Natural killer cell (primary cell): ENCODE measurements at places on chromosomes 1 and 21.

GRCh38 chr1:58983633-58984245 lies 199.9 kb upstream of the JUN start:
- no peak overlapping the region for H3K27ac ChIP-seq
- H3K36me3 ChIP-seq, result no peaks in the 10 kb centered on the region
- no peak overlapping the region for H3K4me3 ChIP-seq
- H3K4me1 ChIP-seq, result peaks cover 17% of the 10 kb centered on the region

- H3K4me1 ChIP-seq, result no peaks in the 10 kb centered on the region
- H3K4me3 ChIP-seq, result no peak within 1 kb of the TSS
- no peaks in the 10 kb centered on the region for H3K36me3 ChIP-seq
- H3K27me3 ChIP-seq, result peaks cover 2% of the 10 kb centered on the region
- DNase-seq, result no peak
These were observed at the start of gene TDRD5 for GRCh38 chr1:179591592-179592580. TDRD5 (plus strand) TSS chr1:179591832; CDS start chr1:179592616, 784 bp downstream.

DNA sequence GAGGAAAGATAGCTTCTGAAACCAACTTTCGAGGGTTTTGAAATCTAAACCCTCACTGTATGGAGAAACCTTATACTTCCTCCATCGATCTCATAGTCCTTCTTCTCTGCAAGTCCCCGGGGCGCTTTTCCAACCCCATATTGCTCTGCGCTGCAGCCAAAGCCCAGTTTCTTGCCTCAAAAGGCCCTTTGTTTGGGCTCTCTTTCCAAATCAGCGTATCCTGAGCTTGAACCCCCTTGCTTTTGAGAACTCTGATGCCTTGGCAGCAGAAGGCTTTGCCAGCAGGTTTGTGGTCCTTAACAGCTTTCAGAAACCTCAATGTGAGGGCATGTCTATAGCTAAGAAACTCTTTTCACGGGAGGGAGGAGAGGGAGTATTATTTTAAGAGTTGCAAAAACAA lies 21.6 kb downstream of the PLPP3 start:
- no peaks in the 10 kb centered on the region for H3K4me1 ChIP-seq
- no peaks in the 10 kb centered on the region for H3K27me3 ChIP-seq
- H3K27ac ChIP-seq, result no peak overlapping the region
- no peak overlapping the region for H3K4me3 ChIP-seq
- no peaks in the 10 kb centered on the region for H3K36me3 ChIP-seq

DNA sequence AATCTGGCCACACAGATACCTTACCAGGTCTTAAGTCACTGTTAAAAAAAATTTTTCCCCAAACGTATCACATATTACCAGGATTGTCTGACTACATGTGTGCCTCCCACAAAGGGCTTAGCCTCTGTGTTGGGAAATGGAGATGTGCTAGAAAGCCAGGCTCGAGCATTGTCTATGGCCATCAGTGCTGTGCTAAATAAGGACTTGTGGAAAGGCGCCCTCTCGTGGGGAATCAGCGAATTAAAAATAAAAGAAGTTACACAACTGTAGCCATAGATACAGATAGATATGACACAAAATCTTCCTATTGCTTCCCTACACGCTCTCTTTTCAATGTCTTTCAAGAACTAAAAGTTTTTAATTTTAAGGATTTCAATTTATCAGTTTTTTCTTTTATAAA lies 47.5 kb upstream of the CRNN start:
- no peak overlapping the region for H3K27ac ChIP-seq
- DNase-seq, result peak; percentile 86
- H3K27me3 ChIP-seq, result peaks cover 6% of the 10 kb centered on the region

DNA sequence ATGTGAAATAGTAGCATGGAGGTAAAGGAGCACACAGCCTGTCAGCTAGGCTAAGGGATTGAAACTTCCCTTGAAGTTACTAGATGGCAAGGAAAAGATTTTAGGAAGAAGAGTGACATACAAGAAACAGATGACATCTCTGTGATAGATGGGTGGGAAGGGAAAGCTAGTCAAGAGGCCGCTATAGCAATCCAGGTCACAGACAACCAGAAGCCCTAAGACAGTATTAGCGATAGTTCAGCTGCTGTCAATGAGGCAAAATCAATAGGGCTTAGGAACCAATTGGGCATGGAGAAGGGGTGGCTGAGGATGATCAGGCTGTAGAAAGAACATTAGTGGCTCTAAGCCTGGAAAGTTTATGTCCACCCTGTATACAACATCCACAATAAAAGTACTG lies 111.1 kb downstream of the GLUL start:
- H3K4me1 ChIP-seq, result no peaks in the 10 kb centered on the region
- no peak overlapping the region for H3K27ac ChIP-seq
- DNase-seq, result no peak
- no peak overlapping the region for H3K4me3 ChIP-seq
- no peaks in the 10 kb centered on the region for H3K36me3 ChIP-seq
- H3K27me3 ChIP-seq, result no peaks in the 10 kb centered on the region

DNA sequence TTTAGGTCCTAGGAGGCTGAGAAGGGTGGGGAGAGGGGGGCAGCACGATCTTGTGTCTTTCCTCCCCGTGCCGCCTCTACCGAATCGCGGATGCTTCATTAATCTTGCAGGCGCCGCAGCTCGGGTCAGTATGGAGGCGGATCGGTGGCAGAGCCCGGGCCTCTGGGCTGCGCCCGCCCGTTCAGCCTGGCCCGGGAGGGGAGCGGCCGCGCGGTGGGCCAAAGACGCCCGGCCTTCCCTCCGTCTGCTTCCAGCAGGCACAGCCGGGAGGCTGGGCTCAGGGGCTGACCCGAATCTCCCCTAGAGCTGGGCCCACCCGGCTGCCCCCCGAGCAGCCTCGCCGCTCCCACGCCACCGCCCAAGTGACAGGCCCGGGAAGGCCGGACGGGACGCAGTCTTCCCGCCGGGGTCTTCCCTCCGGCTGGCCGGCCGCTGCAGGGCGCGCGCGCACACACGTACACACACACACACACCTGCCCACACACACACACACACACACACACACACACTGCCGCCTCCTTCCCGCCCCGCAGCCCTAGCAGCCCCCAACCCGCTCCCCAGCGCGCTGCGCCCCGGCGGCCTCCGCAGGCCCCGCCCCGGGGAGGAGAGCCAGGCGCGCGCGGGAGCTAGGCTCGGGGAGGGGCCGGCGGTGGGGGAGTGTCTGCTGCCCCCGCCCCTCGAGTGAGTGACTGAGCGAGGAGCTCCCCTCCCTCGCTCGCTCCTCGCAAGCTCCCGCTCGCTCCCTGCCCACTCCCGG lies at the start of gene C1orf21:
C1orf21 (plus strand) TSS at position 718 of the 757 bp plus-strand sequence. CDS start 90,481 bp downstream, outside the sequence.
- H3K27ac ChIP-seq, result peak within 1 kb of the TSS; percentile 93
- no peaks in the 10 kb centered on the region for H3K27me3 ChIP-seq
- H3K36me3 ChIP-seq, result no peaks in the 10 kb centered on the region
- peak within 1 kb of the TSS; percentile 84 for H3K4me3 ChIP-seq
- H3K4me1 ChIP-seq, result peaks cover 12% of the 10 kb centered on the region

- H3K36me3 ChIP-seq, result no peaks in the 10 kb centered on the region
- no peak overlapping the region for H3K4me3 ChIP-seq
- H3K4me1 ChIP-seq, result no peaks in the 10 kb centered on the region
- DNase-seq, result no peak
- no peaks in the 10 kb centered on the region for H3K27me3 ChIP-seq
- no peak overlapping the region for H3K27ac ChIP-seq
These were observed 1.5 kb upstream of the NR0B2 start for GRCh38 chr1:26915204-26915842.

DNA sequence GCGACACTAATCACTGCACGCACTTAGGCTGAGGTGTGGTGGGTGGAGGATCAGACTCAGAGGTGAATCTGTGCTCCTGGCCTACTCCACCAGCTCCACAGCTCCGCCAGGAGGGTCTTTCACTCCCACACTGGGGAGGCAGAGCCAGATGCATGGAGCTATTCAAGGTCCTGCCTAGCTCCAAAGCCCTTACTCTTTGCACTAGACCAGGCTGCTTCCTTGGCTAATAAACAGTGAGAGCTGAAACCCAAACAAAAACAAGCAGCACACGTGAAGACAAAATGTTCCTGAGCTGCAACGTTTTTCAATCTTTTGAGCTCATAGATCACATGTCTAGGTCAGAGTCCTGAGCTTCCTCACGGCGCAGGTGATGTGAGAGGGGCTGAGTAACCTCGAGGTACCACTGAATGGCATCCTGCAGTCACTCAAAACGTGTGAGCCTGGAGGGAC lies 19.2 kb downstream of the CAPZB start:
- DNase-seq, result no peak
- peaks cover 90% of the 10 kb centered on the region for H3K4me1 ChIP-seq
- H3K27me3 ChIP-seq, result no peaks in the 10 kb centered on the region
- H3K27ac ChIP-seq, result no peak overlapping the region
- no peak overlapping the region for H3K4me3 ChIP-seq

DNA sequence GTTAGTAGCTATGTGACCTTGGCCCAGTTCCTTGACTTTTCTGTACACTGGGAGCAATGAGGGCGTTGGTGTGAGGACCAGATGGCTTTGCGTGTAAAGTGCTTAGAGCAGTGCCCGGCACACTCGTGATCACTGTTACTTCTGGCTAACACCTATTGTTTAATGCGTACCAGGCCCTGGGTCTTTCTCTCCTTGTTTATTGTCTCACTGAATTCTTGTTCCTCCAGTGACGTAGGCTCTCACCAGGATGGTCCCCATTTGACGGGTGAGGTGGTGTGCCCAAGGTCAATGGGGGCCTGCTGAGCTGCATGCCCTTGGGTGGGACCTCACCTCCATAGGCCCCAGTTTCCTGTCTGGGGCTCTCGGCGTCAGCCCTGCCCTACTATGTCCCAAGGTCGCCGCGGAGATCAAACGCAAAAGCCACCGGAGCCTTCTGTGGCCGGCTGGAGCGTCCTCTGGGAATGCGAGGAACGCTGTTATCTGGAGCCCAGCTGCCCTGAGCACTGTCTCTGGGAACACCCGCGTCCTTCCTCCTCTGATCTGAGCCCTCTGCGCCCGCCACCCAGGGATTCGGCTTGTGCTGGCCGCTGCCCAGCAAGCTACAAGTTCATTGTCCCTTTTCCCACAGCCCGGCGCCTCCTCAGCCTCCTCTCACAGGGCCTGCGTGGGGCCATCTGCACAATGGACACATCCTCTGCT lies 28.9 kb downstream of the ALPL start:
- no peak overlapping the region for H3K4me3 ChIP-seq
- H3K36me3 ChIP-seq, result no peaks in the 10 kb centered on the region
- H3K4me1 ChIP-seq, result no peaks in the 10 kb centered on the region
- no peak overlapping the region for H3K27ac ChIP-seq
- no peak for DNase-seq

DNA sequence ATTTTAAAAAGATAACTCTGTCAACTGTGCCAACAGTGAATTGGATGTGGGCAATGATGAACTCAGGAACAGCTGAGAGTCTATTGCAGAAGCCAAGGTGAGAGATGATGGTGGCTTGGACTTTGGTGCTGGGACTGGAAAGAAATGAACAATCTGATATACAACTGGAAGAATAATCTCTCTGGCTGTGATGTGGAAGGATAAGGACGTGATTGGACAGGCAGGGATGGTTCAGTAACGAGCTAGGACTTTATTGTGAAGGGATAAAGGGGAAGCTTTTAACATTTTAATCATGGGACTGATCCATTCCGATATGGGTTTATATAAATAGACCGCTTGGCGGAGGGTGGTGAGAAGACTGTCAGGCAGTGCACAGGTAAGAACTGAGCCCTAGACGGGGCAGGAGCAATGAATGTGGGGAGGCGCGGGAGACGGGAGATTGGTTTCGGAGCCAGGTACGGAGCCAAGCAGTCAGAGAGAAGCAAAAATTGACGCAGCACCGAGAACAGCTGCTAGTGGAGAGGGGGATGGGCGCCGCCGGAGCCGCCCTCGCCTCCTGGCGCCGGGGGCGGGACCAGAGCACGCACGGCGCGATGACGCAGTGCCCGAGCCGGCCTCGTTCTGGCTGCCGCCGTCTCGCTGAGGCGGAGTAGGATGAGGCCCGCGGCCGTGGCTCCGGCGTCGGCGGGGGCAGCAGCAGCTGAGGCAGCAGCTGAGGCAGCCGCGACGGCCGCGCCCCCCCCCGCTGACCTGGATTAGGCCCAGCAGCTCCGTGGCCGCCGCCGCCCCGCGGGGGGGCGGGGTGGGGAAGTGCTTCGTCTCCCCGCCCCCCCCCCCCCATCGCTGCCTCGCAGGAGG lies at the start of gene RNF11:
RNF11 (plus strand) TSS at position 601 of the 858 bp plus-strand sequence. CDS start 484 bp downstream, outside the sequence.
- peak; percentile 93 for DNase-seq
- H3K4me1 ChIP-seq, result peaks cover 24% of the 10 kb centered on the region
- H3K4me3 ChIP-seq, result peak within 1 kb of the TSS; percentile 99
- H3K36me3 ChIP-seq, result no peaks in the 10 kb centered on the region
- H3K27me3 ChIP-seq, result no peaks in the 10 kb centered on the region

DNA sequence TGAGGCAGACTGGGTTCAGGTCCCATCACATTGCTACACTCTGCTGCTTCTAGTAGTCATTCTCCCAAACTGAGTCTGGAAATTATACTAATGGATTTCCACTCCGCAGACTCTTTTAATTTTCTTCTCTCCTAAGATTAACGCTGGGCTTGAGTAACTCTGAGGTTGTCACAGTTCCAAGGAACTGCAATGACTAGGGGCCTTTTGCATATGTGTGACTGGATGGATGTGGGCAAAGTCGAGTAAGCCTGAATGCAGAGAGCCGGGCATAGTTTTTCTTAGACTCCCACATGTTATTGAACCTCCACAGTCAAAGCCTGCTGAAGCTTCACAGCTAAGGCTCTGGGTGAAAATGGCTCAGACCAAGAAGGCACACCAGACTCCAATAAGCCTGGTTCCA lies 160.9 kb upstream of the PROX1 start:
- no peak overlapping the region for H3K4me3 ChIP-seq
- no peaks in the 10 kb centered on the region for H3K36me3 ChIP-seq
- H3K27me3 ChIP-seq, result no peaks in the 10 kb centered on the region
- H3K27ac ChIP-seq, result no peak overlapping the region
- no peak for DNase-seq

GRCh38 chr1:205045146-205045545 lies 2.1 kb downstream of the CNTN2 start:
- no peaks in the 10 kb centered on the region for H3K36me3 ChIP-seq
- peaks cover 10% of the 10 kb centered on the region for H3K27me3 ChIP-seq
- DNase-seq, result no peak
- H3K4me1 ChIP-seq, result no peaks in the 10 kb centered on the region

GRCh38 chr1:233981042-233981675 lies 76.7 kb downstream of the SLC35F3 start:
- H3K27ac ChIP-seq, result no peak overlapping the region
- no peaks in the 10 kb centered on the region for H3K27me3 ChIP-seq
- no peak for DNase-seq
- H3K36me3 ChIP-seq, result no peaks in the 10 kb centered on the region
- no peak overlapping the region for H3K4me3 ChIP-seq
- H3K4me1 ChIP-seq, result no peaks in the 10 kb centered on the region
